ENCODE measurements at places on chromosomes 3 and 15.
A peak's percentile ranks its signal among the peaks of the same experiment; 100 is the strongest.

GRCh38 chr15:82681371-82681770, 28.3 kb downstream of the AP3B2 start:
- DNase-seq, result no peak

DNA sequence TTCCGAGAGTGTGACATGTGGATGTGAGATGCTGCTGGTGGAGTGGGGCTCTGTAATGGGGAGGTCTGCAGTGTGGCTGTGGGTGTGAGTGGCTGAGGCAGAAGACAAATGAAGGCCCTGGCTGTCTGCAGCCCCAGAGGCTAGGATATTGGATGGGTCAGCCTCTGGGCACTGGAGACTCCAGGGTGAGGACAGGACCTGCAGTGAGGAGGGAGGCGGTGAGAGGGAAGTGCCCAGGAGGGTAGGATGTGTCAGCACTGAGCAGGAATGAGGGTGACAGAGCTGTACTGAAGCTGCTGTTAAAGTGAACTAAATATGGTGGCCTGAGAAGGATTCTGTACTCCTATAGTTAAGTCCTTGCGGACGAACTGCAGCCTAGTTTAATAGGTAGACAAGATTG, 27.3 kb upstream of the PXYLP1 start:
- no peak for DNase-seq

GRCh38 chr3:161991901-161992540, 495.4 kb downstream of the OTOL1 start:
- DNase-seq, result no peak

GRCh38 chr3:108412121-108412750, 98.2 kb downstream of the MYH15 start:
- no peak for DNase-seq

GRCh38 chr3:14299767-14300166, 102.6 kb upstream of the SLC6A6 start:
- no peak for DNase-seq

DNA sequence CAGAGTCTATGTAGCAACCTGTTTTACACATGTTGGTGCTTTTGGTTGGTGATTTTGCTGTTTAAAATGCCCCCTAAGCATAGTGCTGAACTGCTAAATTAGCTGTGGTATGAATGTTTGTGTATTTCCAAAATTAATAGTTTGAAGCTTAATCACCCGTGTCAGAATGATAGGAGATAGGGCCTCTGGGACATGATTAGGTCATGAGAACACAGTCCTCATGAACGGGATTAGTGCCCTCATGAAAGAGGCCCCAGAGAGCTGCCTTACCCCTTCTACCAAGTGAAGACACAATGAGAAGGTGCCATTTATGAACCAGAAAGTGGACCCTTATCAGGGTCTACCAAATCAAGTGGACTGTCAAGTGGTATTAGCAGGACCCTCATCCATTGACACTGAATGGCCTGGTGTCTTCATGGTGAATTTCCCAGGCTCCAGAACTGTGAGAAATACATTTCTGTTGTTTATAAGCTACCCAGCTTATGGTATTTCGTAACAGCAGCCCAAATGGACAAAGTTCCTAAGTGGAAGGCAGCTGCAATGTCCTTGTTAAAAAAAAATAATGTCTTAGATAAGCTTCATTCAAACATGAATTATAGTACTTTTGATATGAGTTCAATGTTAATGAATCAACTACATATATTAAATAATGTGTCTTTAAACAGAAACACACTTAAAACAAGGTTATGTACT, 37.7 kb upstream of the FRMD4B start:
- DNase-seq, result no peak

DNA sequence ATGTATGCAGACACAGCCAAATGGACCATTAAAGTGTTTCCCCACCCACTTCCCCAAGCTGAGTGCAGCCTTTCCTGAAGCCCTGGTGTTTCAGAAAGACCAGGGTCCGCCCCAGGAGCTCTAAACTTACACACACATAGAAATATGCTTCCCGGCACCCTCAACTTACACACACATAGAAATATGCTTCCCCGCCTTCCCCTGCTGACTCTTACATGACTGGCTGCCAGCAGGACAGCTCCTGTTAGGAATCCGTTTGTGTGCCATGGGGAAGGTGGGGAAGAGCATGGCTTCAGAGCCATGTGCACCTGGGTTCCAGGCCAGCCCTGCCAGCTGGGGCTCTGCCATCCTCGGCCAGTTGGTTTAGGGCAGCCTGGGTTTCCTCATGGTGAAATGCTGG, 3.6 kb downstream of the CLEC3B start:
- DNase-seq, result no peak

DNA sequence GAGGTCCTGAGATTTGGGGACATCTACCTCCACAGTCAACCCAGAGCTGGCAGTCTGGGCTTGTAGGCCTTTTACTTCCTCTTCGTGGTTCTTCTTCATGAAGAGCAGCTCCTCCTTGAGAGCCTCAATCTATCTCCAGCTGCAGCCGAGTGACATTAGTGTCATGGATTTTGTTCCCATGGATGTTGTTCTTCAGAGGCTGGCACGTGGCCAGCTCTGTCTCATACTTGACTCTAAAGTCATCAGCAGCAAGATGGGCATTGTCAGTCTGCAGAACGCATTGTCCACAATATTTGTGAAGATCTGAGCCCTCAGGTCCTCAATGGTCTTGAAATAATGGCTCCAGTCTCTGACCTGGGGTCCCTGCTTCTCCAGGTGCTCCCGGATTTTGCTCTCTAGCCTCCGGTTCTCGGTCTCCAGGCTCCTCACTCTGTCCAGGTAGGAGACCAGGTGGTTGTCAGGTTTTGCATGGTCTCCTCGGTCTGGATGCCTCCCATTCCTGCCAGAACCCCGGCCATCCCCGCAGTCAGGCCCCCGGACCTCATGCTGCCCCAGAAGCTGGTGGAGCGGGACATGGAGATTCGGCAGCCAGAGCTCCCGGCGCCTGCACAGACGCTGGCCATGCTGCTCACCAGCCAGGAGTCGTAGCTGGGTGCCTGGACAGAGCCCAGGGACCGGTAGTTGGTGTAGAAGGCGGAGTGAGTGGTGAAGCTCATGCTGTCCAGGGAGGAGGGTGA, 3.4 kb upstream of the CCNL1 start:
- DNase-seq, result no peak

DNA sequence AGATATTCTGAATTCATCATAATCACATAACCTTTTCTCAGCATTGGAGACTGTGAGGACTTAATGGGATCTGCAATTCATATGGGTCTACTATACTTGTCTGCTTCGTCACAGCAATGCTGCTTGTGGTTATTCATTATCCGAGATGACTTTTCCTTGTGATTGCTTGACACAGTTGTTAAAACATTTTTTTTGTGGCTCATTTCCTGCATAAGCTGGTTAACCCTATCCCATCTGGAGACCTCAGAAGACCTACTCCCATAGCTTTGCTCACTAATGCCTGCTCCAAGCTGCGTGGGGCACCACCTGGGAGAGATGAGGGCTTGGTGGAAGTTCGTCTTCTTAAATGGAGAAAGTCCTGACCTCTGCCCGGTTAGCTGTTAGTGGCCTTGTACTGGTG, 360.8 kb downstream of the CHST2 start:
- DNase-seq, result no peak

GRCh38 chr15:41564286-41564959, 5.4 kb downstream of the TYRO3 start:
- DNase-seq, result no peak

GRCh38 chr3:138355071-138355470, 6.7 kb downstream of the MRAS start:
- no peak for DNase-seq

DNA sequence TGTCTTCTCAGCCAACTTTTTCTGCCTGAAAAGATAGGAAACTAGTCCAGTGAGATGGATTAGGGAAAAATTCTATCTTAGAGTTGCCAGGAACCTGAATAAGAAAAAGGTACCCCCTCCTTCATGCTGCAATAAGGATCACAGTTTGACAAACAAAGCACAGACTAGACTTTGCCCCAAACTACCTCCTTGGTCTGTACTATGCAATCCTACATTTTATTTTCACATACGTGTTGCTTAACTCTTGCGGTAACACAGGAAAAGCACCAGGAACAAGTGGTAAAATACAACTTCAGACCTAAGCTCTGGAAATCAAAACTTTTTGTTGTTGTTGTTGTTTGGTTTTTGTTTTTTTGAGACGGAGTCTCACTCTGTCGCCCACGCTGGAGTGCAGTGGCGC, 11.3 kb upstream of the IL12A start:
- no peak for DNase-seq

DNA sequence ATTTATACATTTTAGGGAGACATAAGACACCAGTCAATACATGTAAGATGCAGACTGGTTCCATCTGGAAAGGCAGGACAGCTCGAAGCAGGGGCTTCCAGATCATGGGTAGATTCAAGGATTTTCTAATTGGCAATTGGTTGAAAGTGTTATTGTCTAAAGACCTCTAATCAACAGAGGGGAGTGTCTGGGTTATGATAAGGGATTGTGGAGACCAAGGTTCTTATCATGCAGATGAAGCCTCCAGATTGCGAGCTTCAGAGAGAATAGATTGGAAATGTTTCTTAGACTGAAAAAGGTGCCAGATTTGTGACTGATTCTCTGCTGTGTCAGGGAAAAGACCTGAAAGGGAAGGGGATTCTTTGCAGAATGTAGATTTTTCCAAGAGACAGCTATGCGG, 15.1 kb downstream of the TM2D3 start:
- DNase-seq, result no peak

DNA sequence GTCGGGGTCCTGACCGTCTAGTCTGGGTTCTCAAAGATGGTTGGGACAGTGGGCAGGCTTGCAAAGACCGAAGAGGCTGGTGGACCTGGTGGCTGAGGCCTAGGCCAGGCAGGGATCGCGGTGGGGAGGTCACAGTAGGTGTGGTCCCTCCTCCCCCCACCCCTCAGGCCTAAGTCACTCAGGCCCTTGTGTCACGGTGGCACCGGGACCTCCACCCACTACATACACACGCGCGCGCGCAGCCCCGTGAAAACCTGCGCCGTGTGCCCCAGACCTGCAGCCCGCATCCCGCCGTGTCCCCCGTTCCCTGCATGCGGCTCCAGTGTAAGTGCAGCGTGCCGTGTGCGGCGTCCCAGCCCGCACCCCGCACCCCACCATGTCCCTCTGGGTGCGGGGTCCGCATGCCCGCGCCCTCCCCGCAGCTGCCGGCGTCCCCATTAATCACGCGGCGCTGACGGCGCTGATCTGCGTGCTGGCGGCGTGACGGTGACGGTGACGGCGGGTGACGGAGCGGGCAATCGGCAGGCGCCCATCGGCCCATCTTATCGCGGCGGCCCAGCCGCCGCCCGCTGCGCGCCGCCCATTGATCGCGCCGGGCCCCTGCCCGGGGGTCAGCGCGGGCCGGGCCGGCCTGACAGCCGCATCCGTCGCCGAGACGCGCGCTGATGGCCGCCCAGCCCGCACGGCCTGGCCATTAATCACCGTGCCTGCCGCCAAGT, 24.4 kb downstream of the SEC61A1 start:
- DNase-seq, result peak; percentile 46

GRCh38 chr15:82110144-82110543, 64.3 kb upstream of the MEX3B start:
- no peak for DNase-seq

DNA sequence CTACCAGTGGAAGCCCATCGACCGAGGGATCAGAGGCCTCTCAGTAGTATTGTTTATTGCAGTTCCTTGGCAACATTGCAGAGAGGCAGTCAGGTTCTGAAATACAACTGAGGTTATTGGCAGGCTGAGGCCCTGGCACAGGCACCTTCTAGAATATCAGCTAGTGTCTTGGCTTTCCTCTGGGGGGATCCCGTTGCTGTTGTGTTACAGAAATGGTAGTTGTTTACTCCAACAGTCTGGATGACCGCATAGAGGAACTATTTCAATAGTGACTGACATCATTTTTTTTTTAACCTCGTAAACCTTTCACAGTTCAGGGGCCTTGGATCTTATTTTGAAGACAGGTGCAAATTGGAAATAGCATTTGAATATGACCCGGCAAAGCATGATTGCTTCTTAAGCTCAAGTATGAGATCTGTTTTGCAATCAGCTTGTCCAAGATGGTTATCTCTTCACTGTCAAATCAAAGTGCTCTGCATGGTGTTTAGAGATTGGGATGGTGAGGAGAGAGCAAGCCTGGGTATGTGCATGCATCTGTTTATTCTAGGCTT, 63.9 kb downstream of the PGPEP1L start:
- DNase-seq, result no peak

- no peak for DNase-seq
These were observed 53.5 kb upstream of the ADAMTS9 start for GRCh38 chr3:64741341-64741740.

- no peak for DNase-seq
These were observed 42.6 kb upstream of the SLC4A7 start for GRCh38 chr3:27526614-27527315.

- DNase-seq, result no peak
These were observed 36.3 kb upstream of the MB21D2 start for GRCh38 chr3:192953926-192954325.

DNA sequence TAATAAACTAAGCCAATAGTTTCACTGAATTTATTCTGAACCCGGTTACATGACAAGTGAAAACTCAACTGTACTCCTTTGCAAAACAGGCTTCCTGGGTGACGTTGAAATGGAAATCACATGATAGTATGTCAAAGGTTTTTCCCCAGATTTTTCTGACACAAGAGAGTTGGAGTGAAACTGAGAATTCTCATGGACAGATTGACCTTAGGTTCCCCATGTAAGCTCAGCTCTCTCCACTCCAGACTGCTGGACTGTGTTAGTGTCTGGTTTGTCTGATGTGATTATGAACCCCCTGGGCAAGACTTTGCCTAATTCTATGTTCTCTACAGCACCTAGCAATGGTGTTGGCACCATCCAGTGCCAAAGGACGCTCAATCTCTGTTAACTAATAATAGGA, 219.7 kb upstream of the COL8A1 start:
- DNase-seq, result no peak

DNA sequence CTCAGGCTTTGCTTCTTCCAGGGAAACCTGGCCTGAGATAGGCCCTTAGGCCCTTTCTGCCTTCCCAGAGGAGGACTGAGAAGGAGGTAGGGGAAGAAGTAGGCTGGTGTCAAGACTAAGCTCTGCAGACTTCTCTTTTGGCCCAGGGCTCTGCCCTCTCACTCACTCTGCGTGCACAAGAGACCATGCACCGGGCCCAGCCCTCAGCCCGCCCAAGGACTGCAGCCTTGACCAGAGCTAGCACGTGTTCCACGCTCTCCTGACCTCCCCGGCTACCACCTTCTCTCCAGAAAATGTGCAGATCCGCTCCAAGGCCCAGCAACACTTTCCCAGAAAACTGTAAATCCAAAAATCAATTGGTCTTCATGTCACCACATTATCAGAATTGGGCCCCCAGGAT, 59.8 kb downstream of the SEMA5B start:
- no peak for DNase-seq

- no peak for DNase-seq
These were observed 67.9 kb downstream of the FEM1B start for GRCh38 chr15:68345481-68345880.

- DNase-seq, result no peak
These were observed 9.5 kb upstream of the MCF2L2 start for GRCh38 chr3:183437666-183438564.

DNA sequence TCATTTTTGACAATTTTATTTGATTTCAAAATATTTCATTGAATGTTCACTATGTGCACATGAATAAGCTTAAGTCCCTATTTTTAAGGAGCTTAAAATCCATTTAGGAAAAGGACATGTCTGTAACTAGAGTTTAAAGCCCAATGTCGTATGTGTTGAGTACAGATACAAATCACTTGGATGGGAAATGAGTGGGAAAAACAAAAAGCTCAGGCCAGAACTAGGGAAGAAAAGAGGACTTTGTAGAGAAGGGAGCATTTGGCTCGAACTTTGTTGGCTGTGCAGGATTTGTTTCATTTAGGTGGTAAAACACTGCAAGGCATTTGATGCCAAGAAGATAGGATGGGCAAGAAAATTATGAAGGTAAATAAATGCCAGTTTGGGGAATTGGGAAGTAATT, 653.1 kb upstream of the KCNMB2 start:
- no peak for DNase-seq

- no peak for DNase-seq
These were observed 154.4 kb downstream of the EBLN2 start for GRCh38 chr3:73215901-73216300.
